ENCODE measurements at places on chromosomes 5 and 9.
A peak's percentile ranks its signal among the peaks of the same experiment; 100 is the strongest.

GRCh38 chr5:67095346-67096171 lies 101.0 kb downstream of the CD180 start:
- DNase-seq: peak; percentile 30

DNA sequence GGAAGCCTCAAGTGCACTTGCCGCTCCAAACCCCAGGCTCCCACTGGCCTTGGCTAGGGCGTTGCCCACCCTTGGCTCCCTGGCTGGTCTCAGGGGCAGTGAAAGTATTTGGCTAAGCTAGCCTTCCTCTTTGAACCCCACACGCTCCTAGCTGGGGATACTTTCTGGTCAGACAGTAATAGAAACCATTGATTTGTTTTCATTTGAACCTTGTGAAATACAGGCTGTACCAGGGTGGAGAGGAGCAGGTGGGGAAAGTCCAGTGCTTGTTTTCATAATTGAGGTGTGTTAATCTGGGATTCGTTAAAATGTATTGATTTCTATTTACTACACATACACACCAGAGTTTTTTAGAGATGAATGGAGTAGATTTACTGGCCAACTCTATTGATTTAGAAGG lies 45.9 kb upstream of the TRMT10B start:
- no peak for DNase-seq

- no peak for DNase-seq
Observed at GRCh38 chr5:8247049-8247899, 378.3 kb downstream of the MTRR start.

GRCh38 chr5:75522025-75522424 lies 10.3 kb downstream of the POLK start:
- DNase-seq: no peak

DNA sequence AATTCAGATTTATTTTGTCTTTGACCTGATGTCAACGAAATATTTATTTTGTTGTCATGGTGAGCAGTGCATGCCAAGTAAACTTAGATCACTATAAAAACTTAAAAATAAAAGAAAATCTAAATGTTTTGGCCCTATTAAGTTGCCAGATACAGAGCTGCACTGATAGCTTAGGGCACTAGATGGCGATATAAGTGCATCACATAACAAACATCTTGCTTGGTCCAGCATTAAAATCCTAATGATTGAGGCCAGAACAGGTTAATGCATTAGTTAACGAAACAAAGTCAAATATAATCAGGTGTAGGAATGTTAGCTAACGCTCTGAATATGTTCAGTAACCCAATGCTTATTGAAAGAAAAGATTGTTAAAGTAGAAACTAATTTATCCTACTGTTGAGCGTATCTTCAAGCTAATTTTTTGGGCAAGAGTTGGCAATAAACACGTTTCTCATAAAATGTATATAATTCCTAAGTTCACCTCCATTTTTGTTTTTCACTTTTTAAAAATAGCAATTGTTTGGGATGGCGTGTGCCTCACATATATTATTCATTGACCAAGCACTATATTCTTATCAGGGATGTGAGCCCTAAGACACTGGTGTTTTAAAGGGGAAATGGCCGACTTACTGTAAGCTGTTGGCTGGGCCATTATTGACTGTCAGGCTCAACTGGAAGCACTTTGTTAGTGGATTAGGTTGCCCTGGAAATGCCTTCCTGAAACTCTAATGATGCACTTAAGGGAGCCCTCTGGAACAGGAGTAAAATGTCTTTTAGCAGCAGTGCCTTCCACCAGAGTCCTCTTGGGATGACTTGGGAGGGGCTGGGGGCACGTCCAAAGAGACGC lies 33.3 kb downstream of the KCTD16 start:
- DNase-seq: no peak

DNA sequence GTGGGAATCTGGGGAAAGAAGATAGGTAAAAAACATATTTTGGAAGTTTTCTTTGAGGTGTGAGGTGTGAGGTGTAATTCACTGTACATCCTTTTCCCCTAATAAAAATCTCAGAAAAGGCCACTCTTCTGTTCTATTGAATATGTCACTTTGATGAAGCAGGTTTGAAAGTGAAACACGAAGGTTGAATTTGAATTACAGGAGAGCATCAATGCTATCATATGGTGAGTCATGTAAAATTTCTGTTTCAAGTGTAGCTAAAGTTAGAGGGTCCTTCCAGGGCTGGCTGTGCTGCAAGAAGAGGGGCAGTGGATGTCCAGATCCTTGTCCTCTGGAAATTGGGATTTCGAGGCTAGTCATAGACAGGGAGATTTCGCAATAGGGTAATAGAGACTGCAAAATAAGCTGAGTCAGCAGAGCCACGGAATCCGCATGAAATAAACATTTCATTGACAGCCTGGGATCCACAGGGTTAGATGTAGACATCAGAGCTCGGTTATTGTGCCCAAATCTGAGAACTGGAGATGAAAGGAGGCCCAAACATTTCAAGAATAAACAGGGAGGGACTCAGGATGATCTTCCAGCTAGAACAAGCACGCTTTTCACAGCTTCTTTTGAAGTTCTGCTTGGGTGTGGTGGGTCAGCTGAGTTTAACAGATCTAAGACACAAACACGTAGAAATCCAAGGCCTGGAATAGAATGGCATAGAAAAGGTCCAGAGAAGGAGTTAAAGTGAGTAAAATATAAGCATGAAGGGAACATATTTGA lies 194.4 kb upstream of the CDKN2B start:
- no peak for DNase-seq

DNA sequence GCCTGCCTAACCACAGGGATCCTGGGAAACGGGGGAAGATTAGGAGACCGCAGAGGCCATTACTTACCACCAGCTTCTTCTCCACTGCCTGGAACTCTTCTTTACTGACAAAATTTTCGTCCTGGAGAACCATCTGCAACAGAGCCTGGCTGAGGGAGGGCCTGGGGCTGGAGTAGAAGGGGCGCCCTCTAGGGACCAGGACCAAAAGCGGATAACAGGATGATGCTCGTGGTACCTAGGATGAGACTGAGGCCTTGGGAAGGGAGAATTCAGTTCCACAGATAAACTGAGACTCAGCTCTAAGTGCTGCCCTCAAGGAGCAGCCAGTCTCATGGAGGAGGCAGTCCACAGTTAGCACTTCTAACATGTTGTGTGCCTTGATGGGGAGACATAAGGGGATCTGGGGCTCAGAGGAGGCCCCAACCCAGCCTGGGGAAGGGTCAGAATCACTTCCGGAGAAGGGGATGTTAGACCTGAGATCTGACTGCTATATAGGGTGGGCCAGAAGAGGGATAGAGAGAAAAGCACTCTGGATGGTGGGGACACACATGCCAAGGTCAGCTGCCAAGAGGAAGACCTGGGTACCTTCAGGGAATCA lies 1.2 kb downstream of the SPATA24 start:
- DNase-seq: no peak

- DNase-seq: no peak
Observed at GRCh38 chr5:149141957-149142851, 911 bp downstream of the ABLIM3 start.

DNA sequence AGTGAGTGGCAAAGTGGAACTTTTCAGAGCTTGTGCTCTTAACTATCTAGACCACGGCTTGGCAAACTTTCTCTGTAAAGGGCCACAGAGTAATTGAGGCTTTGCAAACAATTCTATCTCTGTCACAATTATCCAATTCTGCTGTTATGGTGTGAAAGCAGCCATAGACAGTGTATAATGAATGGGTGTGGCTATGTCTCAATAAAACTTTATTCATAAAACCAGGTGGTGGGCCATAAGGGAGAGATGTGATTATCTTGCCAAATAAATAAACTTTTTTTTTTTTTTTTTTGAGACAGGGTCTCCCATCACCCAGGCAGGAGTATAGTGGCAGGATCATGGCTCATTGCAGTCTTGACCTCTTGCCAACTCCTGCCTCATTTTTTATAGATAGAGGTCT lies 78.7 kb upstream of the GNA14 start:
- no peak for DNase-seq

DNA sequence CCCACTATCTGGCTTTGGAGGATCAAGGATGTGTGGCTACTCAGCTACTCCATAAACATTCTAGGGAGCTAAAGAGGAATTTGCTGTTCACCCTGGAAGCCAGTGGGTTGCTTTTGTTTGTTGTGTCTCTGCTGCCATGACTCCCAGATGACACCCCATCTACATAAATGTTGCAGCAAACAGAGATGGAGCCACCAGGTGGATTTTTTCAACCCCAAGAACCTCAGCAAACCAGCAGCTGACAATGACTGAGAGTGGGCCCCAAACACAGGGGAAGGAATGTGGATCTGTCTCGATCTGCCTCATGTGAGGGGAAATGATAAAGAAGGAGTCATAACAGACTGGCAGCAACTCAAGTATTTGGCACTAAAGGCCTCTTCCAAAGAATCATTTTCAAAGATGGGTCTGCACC lies 132.7 kb upstream of the TNC start:
- DNase-seq: peak; percentile 84

- no peak for DNase-seq
Observed at GRCh38 chr5:148532969-148533670, 121.2 kb downstream of the HTR4 start.

GRCh38 chr5:132182359-132183040 lies 45.2 kb downstream of the P4HA2 start:
- DNase-seq: no peak

DNA sequence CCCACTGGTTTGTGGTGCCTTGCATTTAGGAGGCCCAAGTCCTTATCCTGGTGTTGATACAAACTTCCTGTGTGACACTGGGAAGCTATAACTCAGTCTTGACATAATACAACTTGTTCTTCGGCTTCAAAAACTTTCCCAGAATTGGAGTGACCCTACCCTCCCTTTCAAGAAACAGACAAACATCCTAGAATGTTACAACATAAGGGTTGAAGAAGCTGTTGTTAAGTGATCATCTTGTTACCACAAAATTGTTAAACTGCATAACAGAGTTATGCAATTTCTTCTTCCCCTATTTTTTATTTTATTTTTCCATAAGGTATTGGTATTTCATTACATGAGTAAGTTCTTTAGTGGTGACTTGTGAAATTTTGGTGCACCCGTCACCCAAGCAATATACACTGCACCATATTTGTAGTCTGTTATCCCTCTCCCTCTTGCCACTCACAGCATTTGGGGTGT lies 21.3 kb downstream of the TLR4 start:
- DNase-seq: no peak

DNA sequence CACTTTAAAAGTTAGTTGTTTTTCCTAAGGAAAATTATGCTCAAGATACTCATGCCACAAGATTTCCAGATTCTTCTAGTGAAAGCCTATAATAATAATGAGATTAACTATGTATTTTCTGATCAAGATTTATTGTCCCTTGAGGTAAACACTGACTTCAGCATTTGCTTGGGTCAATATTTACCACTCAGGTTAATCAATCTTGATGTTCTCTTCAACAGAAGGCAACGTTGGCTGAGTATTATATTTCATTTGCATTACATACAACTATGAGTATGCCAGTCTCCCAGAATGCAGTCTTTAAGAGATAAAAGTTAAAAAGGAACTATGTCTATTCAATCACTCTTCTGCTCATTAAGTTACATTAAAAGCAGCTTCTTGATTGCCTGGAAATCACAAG lies 115.6 kb downstream of the GPR21 start:
- DNase-seq: no peak

DNA sequence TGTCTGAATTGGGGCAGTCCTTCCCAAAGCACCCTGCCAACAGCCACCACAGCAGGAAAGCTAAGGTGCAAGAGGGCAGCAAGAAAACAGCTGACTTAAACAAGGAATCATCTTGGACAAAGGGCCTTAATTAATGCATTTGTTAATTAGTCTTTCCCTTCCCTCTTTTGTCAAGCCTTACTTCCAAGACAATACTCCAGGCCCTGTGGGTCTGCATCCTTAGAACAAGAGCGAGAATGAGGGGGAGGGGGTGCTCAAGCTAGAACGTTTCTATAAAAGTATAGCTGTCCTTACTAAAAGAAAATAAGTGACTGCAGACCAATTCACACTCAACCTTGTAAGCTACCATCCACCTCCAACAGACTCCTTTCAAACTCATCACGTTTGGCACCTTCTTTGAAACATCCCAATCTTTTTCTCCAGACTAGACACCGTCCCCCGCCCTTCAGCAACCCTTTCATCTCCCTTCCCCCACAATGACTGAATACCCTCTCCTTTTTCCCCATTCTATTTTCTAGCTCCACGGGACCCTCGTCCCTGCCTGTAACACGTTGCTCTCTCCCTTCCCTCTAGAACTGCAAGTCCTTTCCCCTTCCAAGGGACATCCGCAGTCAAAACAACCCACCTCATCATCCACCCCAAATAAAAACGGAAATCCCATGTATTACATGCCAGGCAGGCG lies 85.7 kb upstream of the RNF38 start:
- DNase-seq: no peak

- DNase-seq: peak; percentile 93
Observed at GRCh38 chr9:129702589-129703520, 37.4 kb downstream of the PRRX2 start.

DNA sequence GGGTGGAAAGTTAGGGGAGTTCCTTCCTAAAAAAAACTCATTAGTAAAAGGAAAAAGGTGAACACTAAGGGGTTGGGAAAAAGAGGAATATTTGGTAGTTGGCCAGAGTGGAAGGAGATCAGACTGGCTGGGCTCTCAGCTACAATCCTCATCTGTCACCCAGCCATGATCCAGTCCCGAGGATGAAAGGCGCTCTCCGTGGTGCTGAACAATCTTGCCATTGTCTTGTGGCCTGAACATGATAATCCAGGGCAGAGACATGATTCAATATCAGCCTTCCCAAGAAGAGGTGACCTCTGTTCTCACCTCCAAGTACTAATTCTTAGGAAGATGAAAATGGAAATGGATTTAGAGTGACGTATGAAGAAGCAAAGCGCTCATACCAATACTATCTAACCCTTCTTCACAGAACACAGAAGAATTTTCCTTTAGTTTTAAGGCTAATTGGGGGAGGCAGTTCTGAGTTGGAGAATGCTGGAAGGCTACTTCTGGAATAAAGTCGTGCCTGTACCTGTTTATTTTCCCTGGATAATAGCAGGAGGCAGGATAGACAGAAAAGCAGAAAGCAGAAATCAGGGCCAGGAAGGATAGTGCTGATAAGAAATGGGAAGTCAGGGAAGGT lies 36.6 kb upstream of the MYORG start:
- peak; percentile 20 for DNase-seq

- peak; percentile 24 for DNase-seq
Observed at GRCh38 chr5:17355586-17356346, 138.3 kb downstream of the BASP1 start.

DNA sequence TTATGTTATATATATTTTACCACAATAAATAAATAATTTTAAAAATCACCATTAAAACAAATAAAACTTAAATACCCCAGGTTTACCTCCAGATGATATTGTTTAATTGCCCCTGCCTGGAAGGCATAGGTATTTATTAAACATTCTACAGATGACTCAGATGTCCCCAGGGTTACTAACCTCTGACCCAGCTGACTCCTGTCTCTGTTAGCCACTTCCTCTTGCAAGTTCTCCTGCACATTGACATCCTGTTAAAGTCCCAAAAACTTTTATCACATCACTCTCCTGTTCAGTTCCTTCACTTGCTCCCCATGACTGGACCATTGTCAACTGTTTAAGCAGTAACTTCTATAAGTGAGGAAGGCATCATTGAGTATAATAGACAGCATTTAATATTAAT lies 37.0 kb upstream of the RAB3C start:
- DNase-seq: no peak

DNA sequence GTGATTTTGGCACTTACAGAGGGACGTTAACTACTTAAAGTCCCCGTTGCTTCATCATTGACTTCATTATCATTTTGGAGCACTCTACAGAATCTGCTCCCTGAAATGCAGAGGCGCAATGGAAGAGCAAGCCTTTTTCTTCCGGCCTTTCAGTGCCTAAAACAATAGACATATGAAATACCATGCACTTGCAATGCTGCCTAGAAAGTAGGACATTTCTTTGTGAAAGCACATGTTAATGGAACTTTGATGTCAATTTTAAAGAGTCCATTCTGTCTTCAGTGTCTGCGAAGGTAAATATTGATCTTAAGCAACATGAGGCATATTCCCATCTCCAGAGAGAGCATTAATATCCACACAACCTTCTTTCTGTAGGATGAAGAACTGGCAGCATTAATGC lies 36.3 kb downstream of the ITGA2 start:
- DNase-seq: no peak
